Natural killer cell (primary cell): ENCODE measurements at places on chromosomes 3 and 15.

DNA sequence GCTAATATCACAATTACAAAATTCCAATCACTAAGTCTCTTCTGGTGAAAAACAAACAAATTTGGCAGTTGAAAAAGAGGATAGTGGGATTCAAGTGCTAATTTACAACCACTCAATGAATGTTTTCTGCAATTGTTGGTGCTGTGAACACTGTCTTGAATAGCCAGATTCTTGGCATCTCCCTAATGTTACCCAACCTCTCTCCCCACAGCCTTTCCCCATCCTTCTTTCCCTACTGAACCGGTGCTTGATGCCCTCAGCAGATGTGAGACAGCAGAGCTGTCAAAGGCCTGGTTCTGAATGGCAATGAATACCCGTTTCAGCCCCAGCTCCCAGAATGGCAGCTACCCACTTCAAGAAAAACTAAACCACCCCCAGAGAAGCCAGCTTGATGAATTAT is 22.5 kb upstream of the BHLHE40 start:
- no peak for DNase-seq

DNA sequence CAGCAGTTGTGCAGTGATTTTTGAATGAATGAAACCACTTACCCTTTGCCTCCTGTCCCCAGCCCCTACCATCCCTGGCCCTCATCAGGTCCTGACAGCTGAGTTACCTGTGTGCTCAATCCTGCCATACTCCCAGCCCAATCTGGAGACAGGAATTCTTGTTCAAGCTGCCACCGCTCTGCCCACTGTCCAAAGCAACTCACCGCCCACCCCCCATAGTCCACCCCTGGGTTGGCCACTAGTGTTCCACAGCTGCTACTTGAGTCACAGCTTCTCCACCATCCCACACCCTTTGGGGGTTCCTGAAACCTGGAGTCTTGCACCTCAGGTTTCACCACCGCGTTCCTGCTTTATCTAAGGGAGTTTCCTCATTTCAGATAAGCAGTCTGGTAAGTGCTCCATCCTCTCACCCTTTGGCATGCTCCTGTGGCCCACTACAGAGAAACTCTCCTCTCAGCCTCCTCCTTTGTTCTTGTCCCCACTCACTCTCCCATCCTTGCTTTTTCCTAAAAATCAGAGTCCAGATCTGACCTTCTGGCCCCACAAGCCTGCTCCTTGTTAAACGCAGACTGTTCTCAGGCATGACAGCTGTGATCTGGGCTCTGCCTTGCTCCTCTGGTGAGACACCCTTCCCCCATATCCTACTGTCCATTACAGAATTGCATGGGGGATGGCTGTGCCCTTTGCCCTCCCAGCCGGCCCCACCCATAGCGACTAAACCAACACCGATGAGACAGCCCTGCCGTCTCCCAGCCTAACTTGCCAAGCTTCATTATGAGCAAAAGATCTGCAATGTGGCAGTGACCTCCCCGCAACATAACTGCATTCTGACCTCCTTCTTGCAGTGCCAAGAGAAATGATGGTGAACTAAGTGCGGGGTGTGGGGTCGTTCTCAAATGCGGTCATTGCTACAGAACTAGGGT is 50.0 kb downstream of the CYP19A1 start:
- DNase-seq = no peak

DNA sequence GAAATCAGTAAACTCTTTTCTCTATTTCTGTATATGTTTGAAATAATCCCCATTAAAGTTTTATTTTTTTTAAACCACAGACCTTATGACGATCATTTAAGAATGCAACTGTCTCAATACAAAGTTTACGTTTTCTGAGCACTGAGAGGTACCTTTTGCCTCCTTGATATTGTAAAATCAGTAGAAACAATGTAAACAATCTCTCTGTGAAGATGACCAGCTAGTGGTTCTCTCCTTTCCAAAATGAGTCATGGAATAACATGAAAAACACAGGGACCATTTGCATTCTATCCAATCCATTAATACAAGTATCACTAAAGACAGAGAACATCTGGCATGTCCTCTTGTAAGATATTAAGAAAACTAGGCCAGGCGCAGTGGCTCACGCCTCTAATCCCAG is 48.8 kb downstream of the RAD18 start:
- no peak for DNase-seq

GRCh38 chr15:97045666-97046421 is 715.3 kb downstream of the NR2F2 start:
- no peak for DNase-seq

DNA sequence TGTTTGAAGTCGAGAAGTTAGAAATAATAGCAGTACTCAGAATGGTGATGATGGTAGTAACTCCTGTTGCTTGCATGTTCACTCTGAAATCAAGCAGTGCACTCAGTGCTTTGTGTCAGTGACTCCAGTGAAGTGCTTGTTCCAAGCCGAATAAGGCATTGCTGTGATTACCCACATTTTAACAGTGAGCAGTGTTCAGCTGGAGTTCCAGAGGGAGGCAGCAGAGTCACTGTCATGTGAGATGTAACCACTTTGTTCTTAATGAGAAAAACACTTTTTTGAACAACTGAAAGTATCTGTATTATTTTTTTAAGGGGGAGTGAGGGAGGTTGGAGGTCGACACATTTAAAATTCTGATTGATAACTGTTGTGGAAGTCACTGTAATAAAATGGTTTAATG is 3.7 kb downstream of the MDFIC2 start:
- DNase-seq = no peak

GRCh38 chr15:32872621-32873283 is 154.9 kb downstream of the GREM1 start:
- DNase-seq = no peak

GRCh38 chr15:26841514-26841913 is 25.3 kb upstream of the GABRA5 start:
- no peak for DNase-seq

GRCh38 chr3:135997554-135998320 is 32.2 kb downstream of the PPP2R3A start:
- DNase-seq = no peak

DNA sequence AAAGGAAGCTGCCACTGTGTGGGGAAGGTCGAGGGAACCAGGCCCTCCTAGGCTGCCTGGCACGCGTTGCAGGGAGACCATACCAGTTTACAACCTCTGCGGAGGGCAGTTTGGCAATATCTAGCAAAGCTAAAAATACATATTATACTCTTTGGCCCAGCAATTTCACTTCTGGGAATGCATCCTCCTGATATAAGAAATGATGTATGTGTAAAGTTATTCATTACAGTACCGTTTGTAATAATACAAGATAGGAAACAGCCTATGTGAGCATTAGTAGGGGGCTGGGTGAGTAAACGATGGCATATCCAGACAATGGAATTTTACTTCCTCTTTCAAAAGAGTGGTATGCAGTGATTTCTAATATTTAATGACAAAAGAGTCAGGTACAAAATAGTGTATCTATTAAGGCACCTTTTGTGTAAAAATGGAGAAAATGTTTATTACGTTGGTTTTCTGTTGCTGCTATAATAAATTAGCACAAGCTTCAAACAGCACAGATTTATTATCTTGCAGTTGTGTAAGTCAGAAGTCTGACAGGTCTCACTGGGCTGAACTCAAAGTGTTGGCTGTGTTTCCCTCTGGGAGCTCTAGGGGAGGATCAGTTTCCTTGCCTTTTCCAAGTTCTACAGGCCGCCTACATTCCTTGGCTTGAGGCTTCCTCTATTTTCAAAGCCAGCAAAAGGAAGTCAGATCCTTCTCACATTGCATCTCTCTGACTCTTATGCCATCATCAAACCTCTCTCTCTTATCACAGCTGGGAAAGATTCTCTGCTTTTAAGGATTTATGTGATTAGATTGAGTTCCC is 9.0 kb downstream of the APOD start:
- no peak for DNase-seq

DNA sequence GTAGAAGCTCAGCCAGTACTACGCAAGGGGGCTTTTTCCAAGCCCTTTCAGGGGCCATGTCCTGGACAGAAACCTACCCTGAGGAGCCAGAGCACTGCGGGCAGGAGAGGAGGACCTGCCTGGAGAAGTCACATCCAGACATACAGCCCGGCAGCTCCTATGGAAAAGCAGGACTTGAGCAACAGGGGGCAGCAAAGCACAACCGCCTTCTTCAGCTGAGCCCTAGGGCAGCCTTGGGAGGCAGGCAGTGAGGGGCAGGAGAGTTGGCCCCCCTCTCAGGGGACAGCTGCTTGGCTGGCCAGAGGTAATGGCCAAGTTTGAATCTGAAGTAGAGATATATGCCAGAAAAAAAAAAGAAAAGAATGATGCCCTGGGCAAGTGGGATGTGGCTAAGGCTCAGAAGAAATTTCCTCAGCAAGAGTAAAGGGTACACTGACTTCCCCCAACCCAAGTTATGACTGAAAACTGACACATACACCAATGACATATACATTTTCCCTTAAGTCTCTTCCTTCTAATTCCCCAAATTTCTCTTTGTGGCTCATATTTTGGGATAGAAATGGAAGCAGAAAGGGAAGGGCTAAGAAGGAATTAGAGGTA is 56.9 kb downstream of the CYP19A1 start:
- DNase-seq = no peak

DNA sequence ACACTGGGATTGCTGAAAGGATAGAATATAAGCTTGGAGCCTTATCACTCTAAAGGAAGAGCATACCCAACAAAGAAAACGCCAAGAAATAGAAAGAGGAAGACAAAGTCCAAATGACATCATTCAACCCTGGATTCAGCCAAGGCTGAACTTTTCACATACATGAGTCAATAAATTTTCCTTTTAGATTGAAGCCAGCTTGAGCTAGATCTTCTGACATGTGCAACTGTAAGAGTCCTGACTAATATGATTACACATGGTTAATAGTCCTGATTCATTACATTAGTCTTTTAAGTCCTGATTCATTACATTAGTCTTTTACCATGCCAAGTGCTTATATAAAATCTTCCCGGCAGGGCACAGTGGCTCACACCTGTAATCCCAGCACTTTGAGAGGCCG is 13.6 kb upstream of the DENND6A start:
- no peak for DNase-seq

GRCh38 chr3:172261054-172261453 is 187.2 kb downstream of the GHSR start:
- no peak for DNase-seq

- no peak for DNase-seq
Observed at GRCh38 chr3:32586356-32586755, 15.7 kb upstream of the DYNC1LI1 start.

DNA sequence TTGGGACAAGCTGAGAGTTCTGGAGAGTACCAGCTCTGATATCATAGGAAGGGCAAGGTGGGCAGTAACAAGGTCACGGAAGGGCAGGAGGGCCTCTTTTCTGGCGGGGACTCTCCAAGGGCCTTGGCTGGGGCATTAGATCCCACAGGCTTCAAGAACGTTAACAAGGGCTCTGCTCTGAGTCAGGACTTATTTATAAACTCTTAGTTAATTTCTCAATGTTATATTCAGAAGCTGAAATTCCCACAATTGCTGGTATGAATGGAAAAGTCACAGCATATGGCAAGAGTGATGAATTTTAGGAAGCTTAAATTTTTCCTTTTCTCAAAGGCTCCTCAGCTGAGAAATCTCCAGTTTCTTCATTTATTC is 320.2 kb upstream of the TBC1D5 start:
- no peak for DNase-seq

- DNase-seq = no peak
Observed at GRCh38 chr3:30248423-30248822, 358.0 kb upstream of the TGFBR2 start.

- no peak for DNase-seq
Observed at GRCh38 chr3:99920481-99921376, 103.1 kb downstream of the CMSS1 start.

GRCh38 chr3:184679056-184679816 is 32.6 kb downstream of the MAGEF1 start:
- DNase-seq = no peak

DNA sequence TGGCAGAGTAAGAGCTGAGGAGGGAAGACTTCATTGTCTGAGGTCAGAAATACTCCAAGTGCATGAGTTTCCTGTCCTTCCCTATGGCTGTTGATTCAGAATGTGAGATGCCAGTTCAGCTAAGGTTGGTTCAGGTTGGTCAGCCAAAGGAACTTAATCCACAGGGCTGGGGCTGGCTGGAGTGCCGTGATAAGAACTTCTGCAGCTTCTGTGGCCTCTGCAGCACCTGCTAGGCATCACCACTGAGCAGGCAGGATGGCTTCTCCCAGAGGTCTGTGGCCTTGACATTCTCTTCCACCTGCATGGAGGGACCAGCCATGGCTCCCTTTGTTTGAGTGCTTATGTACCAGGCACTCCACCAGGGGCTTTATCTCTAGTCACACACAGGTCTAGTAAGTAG is 109.5 kb upstream of the PLXNA1 start:
- no peak for DNase-seq

DNA sequence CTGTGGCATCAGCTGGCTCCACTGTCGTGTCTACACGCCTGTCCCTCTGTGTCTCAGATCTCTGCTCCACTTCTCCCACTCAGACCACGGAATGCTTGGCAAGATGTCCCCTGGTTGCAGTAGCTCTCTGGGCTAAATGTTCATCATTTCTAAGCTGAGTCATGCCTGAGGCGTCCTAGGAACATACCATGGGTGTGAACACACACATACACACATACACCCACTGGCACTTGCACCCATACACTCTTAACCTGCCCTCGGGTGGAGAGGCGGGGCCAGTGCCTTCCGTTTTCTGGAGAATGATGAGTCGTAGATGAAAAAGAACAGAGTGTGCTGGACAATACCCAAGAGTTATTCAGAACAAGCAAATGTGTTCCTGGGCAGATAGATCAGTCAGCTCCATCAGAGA is 72.4 kb downstream of the SENP2 start:
- DNase-seq = no peak

GRCh38 chr15:51377038-51377786 is 35.8 kb downstream of the GLDN start:
- DNase-seq = no peak

DNA sequence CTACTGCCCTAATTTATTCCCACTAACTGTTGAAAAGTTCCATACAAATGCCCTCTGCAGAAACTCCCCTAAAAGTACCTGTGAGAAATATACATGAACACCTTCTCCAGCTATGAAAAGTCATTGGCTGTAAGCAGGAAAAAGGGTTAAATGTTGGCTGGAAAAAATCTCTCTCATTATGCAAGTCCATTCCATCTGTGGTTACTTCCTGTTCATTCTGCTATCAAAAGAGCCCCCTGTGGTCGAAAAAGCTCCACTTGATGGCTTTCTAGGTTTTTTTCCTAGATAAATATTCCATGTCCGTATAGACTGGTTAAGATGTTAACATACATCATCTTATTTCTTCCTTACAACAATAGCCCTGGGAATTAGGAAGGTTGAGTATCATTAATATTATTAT is 56.2 kb upstream of the AKAP13 start:
- no peak for DNase-seq

GRCh38 chr15:48422401-48422800 is 91.2 kb downstream of the DUT start:
- DNase-seq = no peak

DNA sequence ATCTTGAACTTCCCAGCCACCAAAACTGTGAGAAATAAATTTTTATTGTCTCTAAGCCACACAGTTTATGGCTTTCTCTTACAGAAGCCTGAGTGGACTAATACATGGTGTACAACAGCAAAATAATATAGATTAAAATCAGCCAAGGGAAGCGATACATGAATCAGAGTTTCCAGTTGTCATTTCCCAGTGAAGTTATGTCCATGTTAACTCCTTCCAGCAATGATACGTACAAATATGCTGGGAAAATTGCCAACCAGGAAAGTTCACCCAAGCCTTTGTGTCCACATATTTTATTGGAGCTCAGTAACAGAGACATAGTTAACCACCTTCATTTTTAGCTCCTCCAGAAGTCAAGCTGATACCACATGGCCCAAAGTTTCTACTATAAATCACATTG is 280.9 kb upstream of the KCNMB2 start:
- no peak for DNase-seq

GRCh38 chr15:58438111-58438510 is 6.3 kb downstream of the LIPC start:
- DNase-seq = no peak

- no peak for DNase-seq
Observed at GRCh38 chr3:120090422-120090821, 3.8 kb downstream of the GSK3B start.
